GM12864 (cell line): ENCODE measurements at places on chromosomes 7 and 10.

- DNase-seq = no peak
Measured at GRCh38 chr7:42123716-42124115, 113.3 kb downstream of the GLI3 start.

DNA sequence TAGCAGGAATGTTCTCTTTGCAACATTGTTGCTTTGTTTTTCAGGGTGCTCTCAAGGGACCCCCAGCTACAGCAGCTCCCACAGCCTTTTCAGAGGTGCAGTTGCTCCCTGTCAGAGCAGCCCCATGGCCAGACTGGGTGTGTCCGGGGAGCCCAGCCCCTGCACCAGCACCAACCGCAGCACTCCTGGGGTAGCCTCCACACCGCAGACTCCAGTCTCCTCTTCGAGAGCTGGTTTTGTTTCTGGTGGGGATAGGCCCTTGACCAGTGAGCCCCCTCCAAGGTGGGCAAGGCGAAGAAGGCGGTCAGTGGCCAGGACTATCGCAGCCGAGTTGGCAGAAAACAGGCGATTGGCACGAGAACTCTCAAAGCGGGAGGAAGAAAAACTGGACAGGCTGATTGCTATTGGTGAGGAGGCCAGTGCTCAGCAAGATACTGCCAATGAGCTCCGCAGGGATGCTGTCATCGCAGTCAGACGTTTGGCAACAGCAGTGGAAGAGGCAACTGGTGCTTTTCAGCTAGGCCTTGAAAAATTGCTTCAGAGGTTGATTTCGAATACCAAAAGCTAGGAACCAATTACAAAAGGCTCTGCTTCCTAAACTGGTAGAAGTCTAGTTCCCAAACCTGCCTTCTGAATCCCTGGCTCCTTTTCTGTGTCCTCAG lies 5.4 kb downstream of the HSPA14 start:
- no peak for DNase-seq

DNA sequence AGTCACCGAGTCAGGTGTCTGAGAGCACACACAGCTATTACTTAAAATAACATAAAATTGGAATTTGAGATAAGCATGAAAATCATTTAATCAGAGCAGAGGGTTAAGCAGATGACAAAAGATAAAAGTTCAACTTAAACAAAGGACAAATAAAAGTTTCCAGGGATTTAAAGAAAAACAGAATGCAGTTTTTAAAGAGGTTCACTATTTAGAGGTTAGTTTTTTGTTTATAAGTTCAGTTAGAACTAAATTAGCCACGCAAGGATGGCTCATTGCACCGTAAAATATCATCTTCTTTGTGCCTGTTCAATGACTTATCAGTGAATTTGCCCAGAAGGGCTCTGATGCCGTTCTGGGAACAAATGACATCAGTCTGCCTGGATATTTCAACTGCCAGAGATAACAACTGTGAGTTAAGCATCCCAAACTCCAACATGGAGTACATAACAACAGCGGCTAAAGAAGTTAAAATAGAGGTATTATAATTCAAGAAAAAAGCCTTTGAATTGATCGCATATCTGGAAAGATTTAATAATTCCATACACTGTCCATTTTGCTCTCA lies 107.8 kb downstream of the ANK3 start:
- DNase-seq = no peak

DNA sequence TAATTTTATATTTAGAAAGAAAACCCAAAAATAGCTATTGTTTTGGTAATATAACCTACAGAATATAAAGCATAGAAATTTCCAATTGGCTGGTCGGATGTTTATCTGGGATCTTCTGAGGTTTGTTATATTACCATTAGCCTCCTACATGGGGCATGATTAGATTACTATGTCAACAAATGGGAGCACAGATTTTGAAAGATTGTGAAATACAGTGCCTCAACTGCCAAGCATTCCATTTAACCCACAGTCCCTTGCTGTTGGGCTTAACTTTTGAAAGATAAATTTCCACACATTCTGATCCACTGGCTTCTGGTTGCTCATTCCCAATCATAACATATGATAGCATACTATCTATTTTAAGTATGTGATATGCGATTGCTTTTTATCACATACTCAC lies 455.4 kb upstream of the C7orf33 start:
- no peak for DNase-seq

- DNase-seq = no peak
Measured at GRCh38 chr7:133668296-133669060, 415.6 kb downstream of the EXOC4 start.

- DNase-seq = no peak
Measured at GRCh38 chr10:108872854-108873253, 1050.5 kb downstream of the XPNPEP1 start.

GRCh38 chr7:116216956-116217571 lies 6.7 kb downstream of the TES start:
- no peak for DNase-seq

GRCh38 chr10:12358863-12359564 lies 9.7 kb downstream of the CAMK1D start:
- no peak for DNase-seq

- no peak for DNase-seq
Measured at GRCh38 chr10:74047304-74047703, 49.4 kb downstream of the VCL start.

DNA sequence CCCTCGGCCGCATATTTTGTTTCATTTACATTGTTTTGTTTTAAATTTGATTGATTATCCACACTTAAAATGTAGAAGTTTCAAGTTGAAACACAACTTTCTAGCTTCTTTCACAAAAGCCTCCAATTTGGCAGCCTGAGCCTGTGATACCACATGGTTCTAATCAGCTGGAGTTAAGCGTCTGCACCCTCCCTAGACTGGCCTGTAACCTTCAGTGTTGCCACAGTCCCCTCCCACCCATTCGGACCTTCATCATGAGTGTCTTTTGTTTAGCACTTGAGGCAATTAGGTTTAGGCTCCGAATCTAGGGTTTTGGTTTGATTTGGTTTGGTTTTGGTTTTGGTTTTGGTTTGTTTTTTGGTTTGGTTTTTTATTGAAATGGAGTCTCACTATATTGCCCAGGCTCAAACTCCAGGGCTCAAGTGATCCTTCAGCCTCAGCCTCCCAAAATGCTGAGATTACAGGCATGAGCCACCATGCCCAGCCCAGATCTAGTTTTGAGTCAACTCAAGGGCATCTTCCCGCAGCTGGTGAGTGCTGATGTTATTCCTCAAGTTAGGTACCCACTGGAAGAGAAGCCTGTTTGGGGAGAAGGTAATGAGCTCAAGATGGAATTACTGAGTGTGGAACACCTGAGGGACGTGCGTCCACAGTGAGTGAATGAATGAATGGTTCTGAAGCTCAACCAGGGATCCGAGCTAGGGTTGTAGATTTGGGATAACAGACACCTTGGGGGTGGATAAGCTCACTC lies 201.4 kb downstream of the HECW1 start:
- no peak for DNase-seq

DNA sequence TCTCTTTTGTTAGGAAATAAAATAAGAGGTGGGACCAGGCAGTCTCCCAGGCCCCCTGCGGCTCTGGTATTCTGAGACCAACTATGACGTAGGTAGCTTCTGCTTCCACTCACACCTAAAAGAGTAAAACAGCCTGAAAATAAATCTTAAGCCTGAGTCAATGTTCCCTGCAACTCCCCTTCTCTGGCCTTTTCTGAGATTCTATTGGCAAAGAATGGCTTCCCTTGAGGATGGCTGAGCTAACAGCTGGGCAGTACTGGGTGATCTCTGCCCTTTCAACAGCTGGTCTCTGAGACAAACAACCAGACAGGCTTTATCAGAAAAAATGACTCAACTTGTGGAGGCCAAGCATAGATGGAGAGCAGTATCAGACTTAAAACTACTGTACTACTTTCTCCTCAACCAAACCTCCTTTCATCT lies 58.7 kb downstream of the CREB3L2 start:
- no peak for DNase-seq

DNA sequence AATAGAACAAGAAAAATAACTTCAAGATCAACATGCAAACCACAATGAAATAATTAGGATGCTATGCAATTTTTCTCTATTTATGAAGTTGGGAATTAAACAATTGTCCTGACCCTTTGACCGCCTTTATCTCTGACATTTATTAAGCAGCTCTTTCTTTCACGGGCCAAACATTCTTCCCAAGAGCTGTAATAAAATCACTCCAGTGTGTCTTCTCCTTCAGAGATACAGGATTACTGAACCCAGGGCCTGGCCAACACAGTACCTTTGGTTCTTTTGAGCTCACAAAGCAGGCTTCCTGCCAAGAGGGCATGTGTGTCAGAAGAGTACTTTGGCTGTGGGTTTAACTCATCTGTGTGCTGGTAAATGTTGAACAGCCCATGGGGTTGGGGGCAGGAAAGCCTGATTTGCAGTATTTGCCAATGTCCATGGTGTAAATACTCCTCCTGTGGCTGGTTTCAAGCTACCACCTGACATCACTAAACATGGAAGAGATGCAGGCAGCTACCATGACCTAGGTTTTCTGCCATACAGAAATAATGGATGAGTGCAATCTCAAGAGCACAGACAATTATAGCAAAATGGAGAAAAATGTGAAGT lies 121.7 kb downstream of the FANK1 start:
- DNase-seq = no peak

DNA sequence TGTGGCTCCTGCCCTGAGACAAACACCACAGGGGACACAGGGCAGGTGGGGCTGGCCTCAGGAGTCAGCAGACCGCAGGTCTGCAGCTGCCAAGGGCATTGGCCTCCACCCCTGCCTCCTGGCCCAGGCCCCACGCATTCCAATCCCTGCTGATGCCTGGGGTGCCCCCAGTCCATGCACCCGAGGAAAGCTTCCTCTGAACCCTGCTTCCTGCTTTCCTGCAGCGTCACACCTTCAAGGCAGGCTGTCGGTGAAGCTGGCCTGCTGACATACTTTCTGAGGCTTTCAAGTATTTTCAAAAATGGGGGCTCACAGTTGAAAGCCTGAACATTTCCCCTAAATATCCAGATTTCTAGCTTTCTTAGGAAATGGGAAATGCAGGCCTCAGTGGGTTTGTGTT lies 22.5 kb upstream of the ANTXRL start:
- no peak for DNase-seq

GRCh38 chr10:69994262-69994661 lies 58.4 kb upstream of the MACROH2A2 start:
- DNase-seq = no peak

DNA sequence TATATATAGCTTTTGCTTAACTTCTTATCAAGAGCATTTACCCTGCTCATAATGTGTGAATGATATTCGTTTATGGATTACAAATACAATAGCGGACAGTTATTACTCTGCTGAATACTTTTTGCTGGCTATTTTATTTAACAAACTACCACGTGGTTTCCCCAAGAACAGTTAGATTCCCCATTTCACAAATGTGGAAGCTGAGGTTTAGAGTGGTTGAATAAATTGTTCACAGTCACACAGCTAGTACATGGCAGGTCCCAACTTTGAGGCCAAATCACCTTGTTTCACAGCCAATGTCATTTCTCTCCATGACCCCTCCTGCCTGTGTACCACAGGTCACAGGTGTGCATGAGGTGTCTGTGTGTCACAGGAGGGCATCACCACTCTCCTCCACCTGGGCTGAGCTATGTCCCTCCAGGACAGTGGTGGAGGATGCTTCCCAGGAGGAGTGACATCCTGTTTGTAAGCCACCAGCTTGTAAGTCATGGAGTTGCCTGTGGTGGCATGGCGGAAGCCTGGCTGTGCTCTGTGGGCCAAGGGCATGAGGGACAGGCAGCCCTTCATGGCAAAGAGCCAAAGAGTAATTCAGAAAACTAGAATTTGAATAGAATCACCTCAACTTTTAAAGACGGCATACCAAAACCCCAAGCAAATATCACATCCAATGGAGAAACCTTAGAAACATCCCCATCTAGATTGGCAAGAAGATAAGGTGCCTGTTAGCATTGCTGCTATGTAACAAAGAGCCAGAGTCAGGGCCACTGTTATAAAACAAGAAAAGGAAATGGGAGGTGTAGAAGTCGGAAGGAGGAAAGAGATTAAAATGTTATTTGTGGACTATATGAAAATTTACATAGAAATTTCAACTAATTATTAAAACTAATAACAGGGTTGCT lies 51.9 kb downstream of the AOC1 start:
- no peak for DNase-seq

GRCh38 chr10:47077941-47078340 lies 166.7 kb downstream of the PTPN20 start:
- DNase-seq = no peak

GRCh38 chr7:76193883-76194282 lies 7.8 kb upstream of the SRRM3 start:
- no peak for DNase-seq

DNA sequence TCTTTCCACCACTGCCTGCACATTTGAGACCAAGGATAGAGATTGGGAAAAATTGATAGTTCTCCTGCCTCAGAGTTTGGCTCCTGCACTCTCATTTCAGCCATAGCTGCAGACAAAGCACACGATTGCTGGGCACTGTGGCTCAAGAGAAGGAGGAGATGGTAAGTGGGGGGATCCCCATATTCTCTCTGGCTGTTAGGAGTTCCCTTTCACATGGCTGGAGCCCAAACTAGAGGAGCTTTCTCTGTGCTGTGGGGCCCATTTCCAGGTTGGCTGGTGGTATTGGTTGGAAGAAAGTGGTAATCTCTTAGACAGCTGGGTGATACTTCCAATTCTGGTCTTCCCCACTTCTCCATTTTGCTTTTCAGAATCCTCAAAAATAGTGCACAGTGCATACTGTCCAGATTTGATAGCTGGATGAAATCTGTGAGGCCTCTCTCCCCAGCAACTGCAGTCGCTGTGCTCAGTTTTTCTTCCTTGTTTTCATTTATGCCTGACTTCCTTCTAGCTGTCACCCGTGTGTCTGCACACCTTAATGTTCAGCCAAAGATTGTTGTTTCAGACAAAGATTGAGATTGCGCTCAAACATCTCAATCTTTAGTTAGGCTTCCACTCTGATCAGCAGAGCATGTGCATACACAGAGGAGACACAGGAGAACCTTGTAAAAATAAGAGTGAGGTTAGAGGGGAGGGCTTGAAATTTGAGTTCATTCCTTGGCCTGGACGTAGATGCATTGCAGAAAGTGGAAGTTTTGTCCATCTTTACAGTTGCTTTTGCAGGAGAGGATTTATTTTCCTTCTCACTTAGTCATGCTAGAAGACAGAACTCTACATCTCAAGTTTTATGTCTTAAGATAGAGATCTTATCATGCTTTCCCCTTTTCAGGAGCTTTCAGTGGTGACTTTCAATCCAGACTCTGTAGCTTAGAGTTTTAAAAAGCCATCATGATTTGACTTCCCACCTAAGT lies 28.6 kb downstream of the RABGEF1 start:
- DNase-seq = no peak

- no peak for DNase-seq
Measured at GRCh38 chr10:64023926-64024470, 502.8 kb downstream of the REEP3 start.

GRCh38 chr7:72032934-72033333 lies 379.2 kb downstream of the CALN1 start:
- DNase-seq = no peak
